ENCODE measurements at places on chromosomes 12 and 14.

DNA sequence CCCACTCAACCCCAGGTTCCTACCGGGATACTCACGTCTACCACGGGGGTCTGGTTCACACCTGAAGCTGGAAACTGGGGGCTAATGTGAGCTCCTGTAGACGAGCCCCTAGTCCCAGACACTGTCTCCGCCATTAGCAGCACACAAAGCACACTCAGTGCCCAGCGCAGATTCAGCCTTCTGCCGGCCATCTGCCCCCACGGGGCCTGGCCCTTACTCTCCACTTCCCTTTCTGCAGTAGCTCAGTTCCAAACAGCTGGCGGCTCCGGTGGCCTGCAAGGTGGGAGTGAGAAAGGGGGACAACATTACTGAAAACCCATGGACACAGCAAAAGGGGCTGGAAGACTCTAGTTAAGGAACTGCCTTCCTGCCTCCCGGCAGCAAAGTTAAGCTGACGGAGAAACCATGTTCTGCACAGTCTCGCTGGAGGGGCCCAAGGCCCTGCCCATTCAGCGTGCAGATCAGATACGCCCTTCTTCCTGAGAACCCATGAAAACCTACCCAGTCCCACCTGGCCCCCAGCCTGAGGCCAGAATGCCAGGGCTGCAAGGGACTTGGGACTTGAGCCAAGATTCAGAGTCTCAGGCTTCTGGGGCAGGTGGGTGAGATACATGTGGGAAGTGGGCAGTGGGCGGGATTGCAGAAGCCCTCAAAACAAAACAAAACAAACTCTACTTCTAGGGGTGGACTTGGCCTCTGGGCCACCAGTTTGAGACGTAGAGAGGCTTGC is 2.1 kb downstream of the SLC8B1 start:
- no peak for DNase-seq

GRCh38 chr14:76638841-76639240 is 122.4 kb upstream of the VASH1 start:
- no peak for DNase-seq

DNA sequence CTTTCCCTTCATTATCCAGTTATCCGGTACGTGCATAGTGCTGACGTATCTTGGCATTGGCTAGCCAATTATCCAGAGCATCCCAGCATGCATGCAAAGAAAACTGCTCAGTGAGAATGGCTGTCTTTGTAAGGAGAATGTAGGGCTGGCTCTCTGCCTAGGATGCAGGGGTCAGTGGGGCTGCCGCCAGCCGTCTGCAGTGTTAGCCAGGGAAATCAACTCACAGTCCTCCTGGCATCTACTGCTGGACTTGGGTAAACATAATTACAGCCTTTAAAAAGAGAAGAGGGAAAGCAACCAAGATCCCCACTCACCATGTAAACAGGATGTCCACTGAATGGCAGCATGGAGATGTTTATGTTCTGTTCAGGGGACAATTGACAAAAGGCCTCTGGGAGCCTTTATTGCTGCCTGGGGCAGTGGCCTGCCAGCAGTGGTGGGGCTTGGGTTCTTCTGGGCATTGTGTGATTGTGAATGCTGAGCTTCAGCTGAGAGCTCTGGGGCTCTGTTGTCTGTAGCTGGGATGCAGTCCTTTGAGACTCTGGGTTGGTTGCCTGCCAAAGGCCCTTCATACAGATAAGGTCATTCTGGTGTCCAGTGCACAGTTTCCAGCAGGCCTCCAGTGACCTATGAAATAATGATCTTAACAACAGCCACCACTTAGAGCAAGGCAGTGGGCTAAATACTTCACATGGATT is 121.8 kb downstream of the TBC1D30 start:
- DNase-seq, result no peak

DNA sequence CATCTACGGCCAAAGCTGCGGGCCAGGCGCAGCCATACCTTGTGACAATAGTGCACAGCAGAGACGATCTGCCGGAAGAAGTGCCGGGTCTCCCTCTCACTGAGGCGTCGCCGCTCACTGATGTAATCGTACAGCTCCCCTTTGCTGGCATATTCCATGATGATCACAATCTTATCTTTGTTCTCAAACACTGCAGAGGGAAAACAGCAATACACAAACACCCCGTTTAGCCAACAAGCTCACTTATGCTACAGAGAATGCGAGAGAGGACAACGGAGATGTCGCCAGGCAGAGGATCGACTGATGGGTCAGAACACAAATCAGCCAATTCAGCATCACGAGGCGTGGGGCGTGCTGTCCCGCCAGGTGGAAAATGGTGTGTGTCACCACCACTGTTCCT is 52.1 kb downstream of the NUAK1 start:
- no peak for DNase-seq

- DNase-seq, result no peak
Observed at GRCh38 chr12:50732591-50732990, 31.3 kb upstream of the ATF1 start.

GRCh38 chr12:6840761-6841515 is at the start of gene GNB3:
TSS of gene GNB3 (plus strand) at chr12:6840925. CDS start at chr12:6841288, 363 bp downstream.
- no peak for DNase-seq

DNA sequence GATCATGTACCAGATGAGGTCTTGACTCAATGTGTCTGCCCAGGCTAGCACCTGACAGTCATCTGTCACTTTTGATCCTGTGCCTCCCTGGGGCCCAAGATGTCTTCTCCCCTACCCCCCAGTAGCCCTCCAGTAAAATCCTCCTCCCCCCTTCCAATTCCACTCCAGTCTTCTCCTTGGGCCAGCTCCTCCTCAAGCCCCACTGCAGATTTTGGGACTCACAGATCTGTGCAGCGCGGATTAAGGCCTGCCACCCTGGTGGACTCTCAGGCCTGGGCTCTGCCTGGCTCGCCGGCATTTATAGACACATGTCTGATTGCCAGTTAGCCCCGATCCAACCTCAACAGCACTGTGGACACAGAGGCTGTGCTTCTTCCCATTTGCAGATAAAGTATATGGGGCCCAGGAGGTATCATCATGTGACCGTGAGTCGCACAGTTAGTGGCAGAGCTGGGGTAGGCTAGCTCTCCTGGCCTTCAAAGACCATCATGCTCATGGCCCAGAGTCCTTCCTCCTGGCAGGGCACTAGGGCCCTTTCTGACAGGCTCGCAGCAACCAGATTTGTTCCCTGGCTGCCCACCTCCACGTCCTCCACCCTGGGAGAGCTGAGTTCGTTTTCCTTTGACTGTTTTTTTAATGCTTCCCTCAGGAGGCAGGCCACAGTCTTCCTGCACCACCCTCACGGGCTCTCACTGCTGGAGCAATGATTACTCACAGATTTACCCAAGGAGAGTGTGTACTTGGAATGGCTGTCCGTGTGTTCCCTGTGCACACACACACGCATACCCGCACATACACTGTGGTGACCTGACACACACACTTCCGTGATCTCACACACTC is 98.3 kb upstream of the DIO3 start:
- DNase-seq, result no peak

GRCh38 chr12:111436266-111436665 is 30.5 kb downstream of the SH2B3 start:
- no peak for DNase-seq

DNA sequence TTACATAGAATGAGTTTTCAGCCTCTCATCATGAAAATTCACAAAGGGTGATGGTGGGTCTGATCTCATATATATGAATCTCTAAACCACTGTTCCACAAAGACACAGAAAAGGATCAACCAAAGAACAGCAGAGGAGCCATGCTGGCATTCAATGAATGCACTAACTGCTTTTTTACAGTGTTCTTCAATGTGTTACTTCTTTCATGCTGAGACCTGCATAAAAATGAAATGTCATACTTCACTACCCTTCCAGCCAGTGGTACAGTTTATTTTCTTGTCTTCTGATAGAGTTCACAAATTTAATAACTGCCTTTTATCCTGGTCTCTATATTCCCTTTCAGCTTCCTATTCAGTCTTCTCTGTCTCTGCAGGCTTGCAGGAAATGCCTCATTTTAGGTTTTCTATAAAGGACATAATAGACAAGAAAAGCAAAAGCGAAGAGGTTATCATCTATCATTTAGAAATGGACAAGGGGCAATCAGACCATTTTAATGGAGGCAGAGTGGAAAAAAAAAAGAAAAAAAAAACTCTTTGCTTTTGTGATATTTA is 836.7 kb upstream of the FOXG1 start:
- no peak for DNase-seq

DNA sequence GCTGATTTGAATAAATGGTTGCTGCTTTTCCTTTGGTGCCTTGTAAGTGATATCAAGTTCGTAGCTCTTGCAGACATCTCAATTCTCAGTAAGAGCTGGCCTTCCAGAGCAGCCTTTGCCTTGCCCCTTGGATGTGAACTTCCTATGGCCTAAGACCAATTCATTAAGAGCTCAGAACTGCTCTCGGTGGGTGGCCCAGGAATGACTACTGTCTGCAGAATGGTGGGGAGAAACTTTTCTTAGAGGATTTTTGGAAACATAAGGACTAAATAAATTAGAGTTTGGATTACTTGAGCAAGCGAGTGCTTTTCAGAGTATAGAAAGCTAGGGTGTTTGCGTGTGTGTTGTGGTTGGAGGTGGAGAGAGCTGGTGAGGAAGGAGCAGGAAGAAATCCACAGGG is 306.4 kb upstream of the TBX3 start:
- no peak for DNase-seq

DNA sequence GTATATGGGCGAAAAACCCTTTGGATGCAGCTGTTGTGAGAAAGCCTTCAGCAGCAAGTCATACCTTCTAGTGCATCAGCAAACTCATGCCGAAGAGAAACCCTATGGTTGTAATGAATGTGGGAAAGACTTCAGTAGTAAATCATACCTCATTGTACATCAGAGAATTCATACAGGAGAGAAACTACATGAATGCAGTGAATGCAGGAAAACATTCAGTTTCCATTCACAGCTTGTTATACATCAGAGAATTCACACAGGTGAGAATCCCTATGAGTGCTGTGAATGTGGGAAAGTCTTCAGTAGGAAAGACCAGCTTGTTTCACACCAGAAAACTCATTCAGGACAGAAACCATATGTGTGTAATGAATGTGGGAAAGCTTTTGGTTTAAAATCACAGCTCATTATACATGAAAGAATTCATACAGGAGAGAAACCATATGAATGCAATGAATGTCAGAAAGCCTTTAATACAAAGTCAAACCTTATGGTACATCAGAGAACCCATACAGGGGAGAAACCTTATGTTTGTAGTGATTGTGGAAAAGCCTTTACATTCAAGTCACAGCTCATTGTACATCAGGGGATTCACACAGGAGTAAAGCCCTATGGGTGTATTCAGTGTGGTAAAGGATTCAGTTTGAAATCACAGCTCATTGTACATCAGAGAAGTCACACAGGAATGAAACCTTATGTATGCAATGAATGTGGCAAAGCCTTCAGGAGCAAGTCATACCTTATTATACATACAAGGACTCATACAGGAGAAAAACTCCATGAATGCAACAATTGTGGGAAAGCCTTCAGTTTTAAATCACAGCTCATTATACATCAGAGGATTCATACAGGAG is 21.4 kb downstream of the ZNF268 start:
- no peak for DNase-seq

DNA sequence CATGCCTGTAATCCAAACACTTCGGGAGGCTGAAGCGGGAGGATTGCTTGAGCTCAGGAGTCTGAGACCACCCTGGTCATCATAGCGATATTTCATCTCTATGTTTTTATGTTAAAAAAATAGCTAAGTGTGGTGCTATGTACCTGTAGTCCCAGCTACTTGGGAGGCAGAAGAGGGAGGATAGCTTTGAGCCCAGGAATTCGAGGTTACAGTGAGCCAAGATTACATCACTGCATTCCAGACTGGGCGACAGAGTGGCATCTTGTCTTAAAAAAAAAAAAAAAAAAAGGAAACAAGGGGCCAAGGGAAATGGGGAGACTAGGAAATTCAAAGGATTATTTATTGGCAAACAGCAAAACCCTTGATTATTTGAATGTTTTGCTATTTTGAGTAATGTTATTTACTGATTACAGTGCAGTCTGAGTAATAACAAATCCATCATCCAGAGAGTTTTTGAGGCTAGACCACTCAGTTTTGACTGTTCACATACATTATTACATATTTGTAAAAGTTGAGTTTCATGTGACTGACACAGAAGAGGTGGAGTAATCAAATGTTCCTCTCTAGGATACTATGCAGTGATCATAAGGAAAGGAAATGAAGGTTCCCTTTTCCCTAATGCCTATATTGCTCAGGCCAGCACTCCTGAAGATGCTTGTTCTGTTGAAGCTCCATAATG is 40.8 kb downstream of the PRKCH start:
- no peak for DNase-seq

DNA sequence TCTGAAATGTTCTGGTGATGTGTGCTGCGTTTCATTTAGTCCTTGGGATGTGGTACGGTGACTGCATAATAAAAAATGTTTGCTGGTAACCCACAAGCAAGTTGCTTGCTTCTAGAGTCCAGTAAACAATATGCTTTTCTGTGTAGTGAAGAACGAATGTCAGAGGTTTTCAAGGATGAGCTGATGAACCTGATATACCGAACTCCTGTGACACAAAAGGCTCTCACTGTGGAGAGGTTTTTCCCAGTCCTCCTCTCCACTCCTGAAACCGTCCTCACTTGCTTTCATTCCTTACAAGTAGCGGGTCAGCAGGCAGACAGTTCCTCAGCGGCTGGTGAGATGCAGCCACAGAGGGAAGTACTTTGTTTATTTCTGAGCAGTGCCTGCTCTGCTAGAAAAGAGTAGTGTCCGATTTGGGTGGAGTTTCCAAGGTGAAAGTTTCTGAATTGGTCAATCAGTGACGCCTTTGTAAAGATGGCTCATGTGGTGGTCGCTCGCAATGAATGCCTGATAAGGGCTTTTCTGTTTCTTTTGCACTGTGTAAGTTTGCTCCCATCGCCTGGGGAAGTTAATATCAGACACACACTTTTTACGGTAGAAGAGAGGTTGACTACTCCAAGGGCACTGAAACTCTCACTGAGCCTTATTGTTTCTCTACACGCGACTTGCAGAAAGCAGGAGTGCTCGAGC is 3.0 kb downstream of the ETV6 start:
- DNase-seq, result no peak

DNA sequence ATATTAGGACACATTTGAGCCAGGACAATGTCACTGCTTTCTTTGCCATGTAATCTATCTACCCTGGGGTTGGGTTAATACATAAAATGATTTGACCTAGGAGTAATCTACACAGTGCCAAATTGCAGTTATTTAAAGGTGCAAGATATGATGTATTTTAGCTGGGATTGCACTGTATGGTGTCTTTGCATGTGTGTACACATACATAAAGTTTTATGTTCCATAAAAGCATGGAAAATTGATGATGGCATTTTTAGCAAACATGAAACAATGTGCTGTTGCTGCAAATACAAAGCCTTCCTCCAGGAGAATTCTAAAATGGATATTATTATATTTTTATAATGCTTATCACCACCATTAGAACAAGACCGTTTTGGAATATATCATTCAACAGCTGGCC is 24.0 kb upstream of the PLBD1 start:
- DNase-seq, result no peak
